ENCODE measurements at places on chromosomes 3 and 15.

DNA sequence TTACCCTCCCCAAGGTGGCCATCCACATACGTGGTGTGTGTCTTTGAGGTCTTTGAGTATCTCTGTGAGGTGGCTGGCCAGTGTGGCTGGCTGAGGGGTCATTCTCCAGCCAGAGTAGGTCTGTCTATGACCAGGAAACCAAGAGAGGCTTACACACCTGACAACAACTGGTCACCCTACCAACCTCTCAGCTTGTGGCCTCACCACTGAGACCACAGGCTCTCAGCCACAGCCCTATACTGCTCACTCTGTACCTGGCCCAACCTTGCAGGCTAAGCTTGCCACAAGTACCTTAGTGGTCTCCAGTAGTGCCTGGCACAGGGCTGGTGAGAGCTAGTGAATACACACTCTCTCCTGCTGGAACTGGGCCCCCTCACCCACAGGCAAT lies 5.1 kb downstream of the HEMK1 start:
- DNase-seq = no peak

DNA sequence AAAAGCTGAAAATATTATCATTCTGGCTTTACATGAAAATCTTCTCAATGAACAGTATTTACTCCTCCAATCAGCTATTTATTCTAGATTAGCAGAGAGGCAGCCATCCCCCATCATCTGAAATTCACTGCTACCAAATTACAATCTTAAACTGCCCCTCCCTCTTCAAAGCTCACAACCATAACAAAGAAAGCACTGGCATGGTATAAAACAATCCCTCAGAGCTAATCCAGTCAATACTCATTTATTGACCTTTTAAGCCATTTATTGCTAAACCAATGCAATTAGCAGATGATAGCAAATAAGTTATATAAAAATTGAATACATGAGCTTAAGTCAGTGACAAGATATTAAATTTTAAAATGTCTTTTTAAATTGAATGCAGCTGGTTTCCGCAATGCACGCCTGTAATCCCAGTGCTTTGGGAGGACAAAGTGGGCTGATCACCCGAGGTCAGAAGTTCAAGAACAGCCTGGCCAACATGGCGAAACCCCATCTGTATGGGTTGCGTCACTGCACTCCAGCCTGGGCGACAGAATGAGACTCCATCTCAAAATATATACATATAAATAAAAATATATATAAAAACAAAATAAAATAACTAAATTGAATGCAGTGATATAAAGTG lies 12.1 kb downstream of the SLC4A7 start:
- no peak for DNase-seq

- no peak for DNase-seq
These were observed 3.1 kb downstream of the PRRT3 start for GRCh38 chr3:9949115-9949514.

DNA sequence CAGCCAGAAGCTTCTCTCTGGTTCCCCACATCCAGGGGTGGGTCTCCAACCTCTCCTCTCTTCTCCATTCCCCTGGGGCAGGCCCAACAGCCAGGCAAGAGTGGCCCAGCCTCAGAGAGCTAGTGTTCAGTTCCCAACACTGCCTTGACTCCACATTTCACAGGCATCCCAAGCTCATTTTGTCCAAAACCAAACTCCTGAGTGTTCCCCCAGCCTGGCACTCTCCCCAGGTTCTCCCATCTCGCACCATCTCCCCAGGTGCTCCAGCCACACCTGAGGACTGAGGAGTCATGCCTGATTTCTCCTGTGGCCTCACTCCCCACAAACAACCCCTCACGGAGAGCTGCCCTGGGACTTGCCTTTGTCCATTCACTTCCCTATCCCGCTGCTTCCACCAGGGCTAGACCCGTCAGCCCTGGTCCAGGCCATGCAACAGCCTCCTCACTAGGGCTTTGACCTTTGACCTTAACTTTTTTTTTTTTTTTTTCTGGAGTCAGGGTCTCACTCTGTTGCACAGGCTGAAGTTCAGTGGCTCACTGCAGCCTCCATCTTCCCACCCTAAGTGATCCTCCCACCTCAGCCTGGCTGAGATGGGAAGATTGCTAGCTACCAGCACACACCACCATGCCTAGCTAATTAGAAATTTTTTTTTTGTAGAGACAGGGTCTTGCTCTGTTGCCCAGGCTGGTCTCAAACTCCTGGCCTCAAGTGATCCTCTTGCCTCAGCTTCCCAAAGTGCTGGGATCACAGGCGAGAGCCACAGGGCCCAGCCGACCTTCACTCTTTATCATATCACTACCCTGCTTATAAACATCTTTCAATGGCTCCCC lies 3.9 kb upstream of the CSK start:
- DNase-seq = no peak

Measured in neuronal stem cell (in vitro differentiated cells).